EL (cell line): ENCODE measurements at places on chromosomes 4 and X.

DNA sequence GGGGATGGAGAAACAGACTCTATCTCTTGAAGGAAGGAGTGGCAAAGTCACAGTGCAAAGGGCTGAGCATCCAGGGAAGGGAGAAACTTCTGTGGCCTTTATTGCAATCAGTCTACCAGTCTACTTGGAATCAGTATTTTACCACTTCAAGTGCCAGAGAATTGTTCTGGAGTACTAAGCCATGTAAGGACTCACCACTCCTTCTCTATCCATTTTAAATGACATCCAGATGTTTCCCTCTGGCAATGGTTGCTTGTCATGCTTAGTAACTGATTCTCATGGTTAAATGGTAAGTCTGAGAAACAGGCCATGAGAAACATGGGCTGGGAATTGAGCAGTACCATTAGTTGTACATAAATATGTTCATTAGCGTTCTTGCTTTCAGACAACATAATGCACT lies 21.1 kb upstream of the SMIM10 start:
- DNase-seq = no peak

DNA sequence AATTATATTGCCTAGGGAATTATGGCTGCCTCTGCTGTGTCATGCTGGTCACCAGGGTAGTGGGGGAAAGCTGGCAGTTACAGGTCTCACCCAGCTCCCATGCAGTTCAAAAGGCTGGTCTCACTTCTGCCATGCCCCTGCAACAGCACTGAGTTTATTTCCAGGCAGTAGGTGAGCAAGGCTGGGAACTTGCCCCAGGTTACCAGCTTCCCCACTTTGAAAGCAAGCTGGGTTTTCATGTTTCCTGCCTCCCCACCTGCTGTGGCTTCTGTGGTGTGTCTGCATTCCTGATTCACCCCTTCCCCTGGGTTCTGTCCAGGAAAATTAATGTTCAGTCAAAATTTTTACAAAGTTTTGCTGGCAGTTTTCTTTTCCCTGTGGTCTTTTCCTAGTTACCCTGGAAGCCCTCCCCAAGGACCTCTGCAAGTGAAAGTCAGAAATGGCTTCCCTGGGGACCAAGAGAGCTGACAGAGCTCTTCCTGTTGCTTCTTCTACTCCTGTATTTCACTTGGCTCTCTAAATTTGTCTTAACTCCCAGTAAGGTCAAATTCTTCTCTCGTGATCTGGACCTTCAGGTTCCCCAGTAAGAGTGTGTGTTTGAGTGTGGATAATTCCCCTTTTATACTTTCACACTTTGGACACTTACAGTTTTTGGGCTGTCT lies 58.5 kb upstream of the AGTR2 start:
- DNase-seq = no peak

DNA sequence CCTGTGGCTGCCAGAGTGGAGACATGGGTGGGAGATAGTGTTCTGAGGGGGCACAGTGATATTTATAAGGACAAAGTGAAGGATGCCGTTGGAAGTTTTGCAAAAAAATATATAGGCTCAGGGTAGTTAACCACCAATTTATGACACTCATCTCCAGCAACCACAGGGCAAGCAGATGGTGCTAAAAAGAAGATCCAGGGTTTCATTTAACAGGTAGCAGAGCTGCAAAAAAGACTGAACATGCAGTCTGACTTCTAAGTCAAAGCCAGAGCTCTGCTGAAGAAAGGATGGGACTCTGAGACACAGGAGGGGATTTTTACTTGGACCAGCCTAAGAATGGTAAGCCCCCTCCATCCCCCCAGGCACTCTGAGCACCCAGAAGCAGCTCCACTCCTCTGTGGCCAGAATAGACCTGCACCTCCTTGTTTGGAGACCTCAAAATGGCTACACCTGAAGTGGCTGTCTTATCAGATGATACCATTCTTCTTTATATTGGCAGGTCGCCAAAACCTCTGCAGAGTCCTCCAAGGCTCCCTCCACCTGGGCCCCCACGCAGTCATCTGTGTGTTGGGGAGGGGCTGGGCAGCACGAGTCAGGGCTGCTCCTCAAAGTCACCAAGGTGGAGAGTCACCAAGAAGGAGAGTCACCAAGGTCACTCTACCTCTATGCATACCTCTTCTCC lies 161.4 kb upstream of the FAM9B start:
- no peak for DNase-seq

GRCh38 chrX:36961590-36961989 lies 46.6 kb upstream of the FAM47C start:
- DNase-seq = no peak

- DNase-seq = no peak
Observed at GRCh38 chrX:118126286-118126685, 9.7 kb upstream of the KLHL13 start.

DNA sequence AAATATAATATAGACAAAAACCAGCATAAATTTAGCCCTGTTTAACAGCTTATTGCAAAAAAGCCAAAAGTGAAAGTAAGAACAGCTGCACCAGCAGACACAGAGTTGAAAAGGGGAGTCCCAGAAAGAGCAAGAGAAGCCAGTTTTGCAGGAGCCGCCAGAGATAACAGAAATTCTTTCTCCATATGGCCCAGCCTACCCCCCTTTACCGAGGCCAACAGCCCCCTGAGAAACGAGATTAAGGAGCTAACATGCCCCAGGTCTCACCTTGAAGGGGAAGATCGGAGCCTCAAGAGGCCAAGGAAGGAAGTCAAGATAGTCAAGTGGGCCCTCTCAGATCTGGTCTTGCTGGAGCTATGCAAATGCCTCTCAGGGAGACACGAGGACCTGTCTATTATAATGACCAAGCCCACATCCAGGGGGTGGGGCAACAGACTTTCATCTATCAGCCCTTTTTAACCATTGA lies 4.8 kb downstream of the ACOX3 start:
- DNase-seq = no peak

DNA sequence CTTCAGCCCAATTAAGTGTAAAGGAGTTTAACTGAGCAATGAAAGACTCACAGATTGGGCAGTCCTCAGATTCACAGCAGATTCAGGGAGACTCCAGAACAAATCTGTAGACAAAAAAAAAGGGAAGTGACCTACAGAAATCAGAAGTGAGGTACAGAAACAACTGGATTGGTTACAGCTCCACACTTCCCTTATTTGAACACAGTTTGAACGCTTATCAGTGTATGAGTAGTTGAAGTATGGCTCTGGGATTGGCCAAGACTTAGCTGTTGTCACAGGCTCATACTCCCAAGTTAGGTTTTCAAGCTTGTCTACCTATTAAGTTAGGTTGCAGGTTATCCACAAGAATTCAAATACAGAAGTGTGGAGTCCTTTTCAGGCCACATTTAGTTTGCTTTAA lies 112.4 kb upstream of the ELOVL6 start:
- no peak for DNase-seq

DNA sequence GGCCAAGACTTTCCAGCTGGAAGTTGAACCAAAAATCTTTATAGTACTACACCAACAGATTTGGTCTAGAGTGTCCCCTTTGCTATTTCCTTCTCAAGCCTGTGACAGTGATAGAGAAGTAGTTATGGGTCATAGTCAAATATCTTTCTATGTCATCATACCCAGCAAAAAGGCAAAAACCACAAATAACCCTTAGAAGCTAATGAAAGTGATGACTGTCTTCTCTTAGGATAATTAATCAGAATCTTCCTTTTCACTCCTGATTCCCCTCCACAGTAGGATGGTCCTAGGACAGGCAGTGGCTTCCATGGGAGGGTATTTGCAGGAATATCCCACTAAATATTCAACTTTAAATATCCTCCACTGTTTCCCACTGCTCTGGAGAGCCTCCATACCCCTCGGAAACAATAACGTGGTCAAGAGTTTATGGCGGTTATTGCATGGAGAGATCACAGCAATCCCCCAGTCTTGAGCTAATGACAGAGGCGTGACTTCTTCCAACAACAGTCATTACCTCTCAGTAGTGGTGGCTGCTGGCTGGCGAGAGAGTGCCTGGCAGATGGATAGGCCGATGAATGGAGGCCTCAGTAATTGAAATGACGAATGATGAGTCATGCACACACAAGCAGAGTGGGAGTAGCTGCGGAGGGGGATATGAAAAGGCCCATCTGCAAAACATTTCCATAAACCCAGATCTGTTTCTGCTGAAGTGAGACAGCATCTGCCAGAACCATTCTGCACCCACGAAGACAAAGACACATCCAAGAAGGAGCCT lies 154.9 kb downstream of the STK32B start:
- peak; percentile 86 for DNase-seq
